Activated T-helper 1 cell treated with anti-CD3 and anti-CD28 coated beads, Interleukin-12 subunit alpha, Interleukin-12 subunit beta, Interleukin-2, Interleukin-4 antibody, amounts not matched to agents 30 ng/mL and 10 ng/mL and 1 ng/mL, durations not matched to agents 14 hours and 24 hours and 36 hours (primary cell): ENCODE measurements at places on chromosomes 5 and 9. TPM values are rescaled to one million over a fixed set of nuclear protein-coding genes. Genes with fewer than 3 reads are reported as not detected.

DNA sequence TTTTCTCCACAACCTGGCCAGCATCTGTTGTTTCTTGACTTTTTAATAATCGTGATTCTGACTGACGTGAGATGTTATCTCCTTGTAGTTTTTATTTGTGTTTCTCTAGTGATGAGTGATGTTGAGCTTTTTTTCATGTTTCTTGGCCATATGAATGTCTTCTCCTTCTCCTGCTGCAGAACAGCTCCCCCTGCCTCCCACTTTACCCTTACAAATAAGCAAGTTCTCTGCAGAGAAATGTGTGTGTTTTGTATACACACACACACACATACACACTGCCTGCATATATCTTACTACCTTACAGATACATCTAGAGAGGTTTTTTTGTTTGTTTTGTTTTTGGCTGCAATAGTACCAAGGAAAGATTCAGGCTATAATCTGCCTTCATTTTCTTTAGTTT, 88.7 kb upstream of the PHF24 start:
- no peak overlapping the region for H3K4me3 ChIP-seq
- H3K4me1 ChIP-seq: no peaks in the 10 kb centered on the region
- no peaks in the 10 kb centered on the region for H3K36me3 ChIP-seq
- H3K27me3 ChIP-seq: peaks cover 4% of the 10 kb centered on the region

DNA sequence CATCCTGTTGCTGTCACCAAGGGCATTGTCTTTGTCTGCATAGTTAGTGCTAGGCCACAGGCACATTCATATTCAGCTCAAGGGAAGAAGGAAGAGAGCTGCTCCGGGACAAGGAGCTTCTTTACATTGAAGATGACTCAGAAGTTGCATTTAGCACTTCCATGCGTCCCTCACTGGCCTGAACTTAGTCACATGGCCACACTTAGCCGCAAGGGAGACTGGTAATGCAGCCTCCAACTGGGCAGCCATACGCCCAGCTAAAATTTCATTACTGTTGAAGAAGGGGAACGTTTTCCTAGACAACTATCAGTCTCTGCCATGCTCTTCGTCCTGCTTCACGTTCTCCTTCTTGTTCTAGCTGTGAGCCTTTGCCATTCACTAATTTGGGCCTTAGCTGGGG, 20.0 kb downstream of the ACTL7B start:
- H3K4me1 ChIP-seq: peaks cover 9% of the 10 kb centered on the region
- H3K36me3 ChIP-seq: no peaks in the 10 kb centered on the region
- H3K27ac ChIP-seq: no peak overlapping the region
- DNase-seq: no peak
- H3K27me3 ChIP-seq: no peaks in the 10 kb centered on the region
- no peak overlapping the region for H3K4me3 ChIP-seq

GRCh38 chr9:136322756-136323330, 4.5 kb upstream of the GPSM1 start:
- DNase-seq: no peak
- no peak overlapping the region for H3K27ac ChIP-seq
- H3K4me3 ChIP-seq: no peak overlapping the region
- H3K27me3 ChIP-seq: peaks cover 7% of the 10 kb centered on the region

SLC25A2 gene
- total RNA-seq: 0.20 and 0.57 TPM in 2 replicates

GRCh38 chr9:137247135-137247915, 3.8 kb upstream of the STPG3 start:
- no peak overlapping the region for H3K27ac ChIP-seq
- no peak for DNase-seq
- H3K4me1 ChIP-seq: peaks cover 20% of the 10 kb centered on the region
- H3K27me3 ChIP-seq: no peaks in the 10 kb centered on the region
- H3K4me3 ChIP-seq: no peak overlapping the region

ADAMTS6 gene
- total RNA-seq: 0.86 and 1.3 TPM in 2 replicates

GRCh38 chr5:165152058-165152457, 1646.6 kb downstream of the MAT2B start:
- H3K36me3 ChIP-seq: no peaks in the 10 kb centered on the region
- no peaks in the 10 kb centered on the region for H3K27me3 ChIP-seq
- no peaks in the 10 kb centered on the region for H3K4me1 ChIP-seq
- no peak for DNase-seq
- H3K27ac ChIP-seq: no peak overlapping the region

GRCh38 chr9:72589667-72590521, 68.5 kb downstream of the TMC1 start:
- H3K4me3 ChIP-seq: peak overlapping the region; percentile 68
- H3K27ac ChIP-seq: peak overlapping the region; percentile 85
- peaks cover 3% of the 10 kb centered on the region for H3K27me3 ChIP-seq

GRCh38 chr9:86614871-86615849, 260.9 kb upstream of the TUT7 start:
- H3K4me3 ChIP-seq: no peak overlapping the region
- H3K27me3 ChIP-seq: no peaks in the 10 kb centered on the region
- H3K36me3 ChIP-seq: no peaks in the 10 kb centered on the region
- H3K4me1 ChIP-seq: no peaks in the 10 kb centered on the region
- H3K27ac ChIP-seq: no peak overlapping the region
- DNase-seq: no peak

GRCh38 chr5:133945568-133945967, 22.9 kb downstream of the C5orf15 start:
- DNase-seq: no peak
- H3K27me3 ChIP-seq: peaks cover 1% of the 10 kb centered on the region
- H3K36me3 ChIP-seq: no peaks in the 10 kb centered on the region
- H3K27ac ChIP-seq: no peak overlapping the region
- H3K4me1 ChIP-seq: peaks cover 6% of the 10 kb centered on the region

PRDM9 gene
- not detected in 2 replicates for total RNA-seq

GRCh38 chr5:80124121-80124918, 89.2 kb downstream of the THBS4 start:
- no peak for DNase-seq
- no peak overlapping the region for H3K27ac ChIP-seq
- peaks cover 8% of the 10 kb centered on the region for H3K36me3 ChIP-seq
- H3K4me3 ChIP-seq: no peak overlapping the region

TAF11L10 gene
- not detected in 2 replicates for total RNA-seq

SLC1A1 gene
- 0.05 TPM in 1 of 2 replicates, not detected in the other for total RNA-seq

GRCh38 chr9:73565833-73566465, 414.3 kb downstream of the ANXA1 start:
- H3K27me3 ChIP-seq: no peaks in the 10 kb centered on the region
- H3K27ac ChIP-seq: no peak overlapping the region
- no peaks in the 10 kb centered on the region for H3K36me3 ChIP-seq
- no peaks in the 10 kb centered on the region for H3K4me1 ChIP-seq
- DNase-seq: no peak

- H3K4me3 ChIP-seq: no peak overlapping the region
- no peak for DNase-seq
- H3K27me3 ChIP-seq: peaks cover 5% of the 10 kb centered on the region
These were observed 138.6 kb downstream of the ARRDC3 start for GRCh38 chr5:91244380-91245073.

DNA sequence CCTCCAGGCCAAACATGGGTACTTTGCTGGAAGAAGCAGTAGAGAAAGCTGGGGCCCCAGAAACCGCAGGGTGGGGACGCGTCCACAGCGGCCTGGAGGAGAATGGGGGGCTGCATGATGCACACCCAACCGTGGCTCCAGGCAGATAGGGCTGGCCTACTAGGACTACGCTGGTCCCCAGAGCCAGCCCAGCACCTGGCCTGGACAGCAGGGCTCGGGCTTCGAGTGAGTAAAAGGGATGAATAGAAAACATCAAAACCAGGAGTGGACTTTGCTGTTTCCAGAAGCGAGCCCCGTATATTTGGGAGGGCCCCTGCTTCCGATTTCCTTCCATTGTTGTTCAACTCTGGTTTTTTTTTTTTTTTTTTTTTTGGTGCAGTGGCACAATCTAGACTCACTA, 30.7 kb downstream of the DBH start:
- no peaks in the 10 kb centered on the region for H3K27me3 ChIP-seq
- H3K27ac ChIP-seq: no peak overlapping the region
- no peak overlapping the region for H3K4me3 ChIP-seq
- no peak for DNase-seq

DNA sequence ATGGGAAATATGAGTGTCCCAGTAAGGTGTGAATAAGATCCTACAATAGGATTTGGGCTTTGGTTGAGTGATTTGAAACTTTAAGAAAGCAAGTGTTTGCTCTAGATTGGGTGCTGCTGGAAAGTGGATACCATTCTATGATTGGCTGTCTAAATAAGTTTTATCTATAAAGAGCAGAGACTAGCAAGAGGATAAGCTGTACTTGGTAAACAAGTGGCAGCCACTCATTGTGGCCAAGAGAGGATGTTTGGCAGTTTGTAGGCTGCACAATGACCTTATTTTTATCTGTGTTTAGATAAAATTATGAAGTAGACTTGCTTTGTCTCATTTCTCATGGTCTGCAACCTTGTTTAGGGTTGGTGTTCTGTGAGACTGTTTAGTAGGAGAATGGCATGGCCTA, 341.6 kb upstream of the PIK3R1 start:
- no peaks in the 10 kb centered on the region for H3K36me3 ChIP-seq
- H3K27ac ChIP-seq: no peak overlapping the region
- no peak overlapping the region for H3K4me3 ChIP-seq
- DNase-seq: no peak
- no peaks in the 10 kb centered on the region for H3K27me3 ChIP-seq
- H3K4me1 ChIP-seq: no peaks in the 10 kb centered on the region

- no peaks in the 10 kb centered on the region for H3K36me3 ChIP-seq
- H3K27ac ChIP-seq: peak within 1 kb of the TSS; percentile 78
- H3K27me3 ChIP-seq: no peaks in the 10 kb centered on the region
- H3K4me3 ChIP-seq: peak within 1 kb of the TSS; percentile 84
These were observed at the start of gene RNF208 for GRCh38 chr9:137222190-137223077. Gene RNF208 (minus strand): TSS chr9:137222240. CDS start chr9:137221212, 1,028 bp downstream.

DNA sequence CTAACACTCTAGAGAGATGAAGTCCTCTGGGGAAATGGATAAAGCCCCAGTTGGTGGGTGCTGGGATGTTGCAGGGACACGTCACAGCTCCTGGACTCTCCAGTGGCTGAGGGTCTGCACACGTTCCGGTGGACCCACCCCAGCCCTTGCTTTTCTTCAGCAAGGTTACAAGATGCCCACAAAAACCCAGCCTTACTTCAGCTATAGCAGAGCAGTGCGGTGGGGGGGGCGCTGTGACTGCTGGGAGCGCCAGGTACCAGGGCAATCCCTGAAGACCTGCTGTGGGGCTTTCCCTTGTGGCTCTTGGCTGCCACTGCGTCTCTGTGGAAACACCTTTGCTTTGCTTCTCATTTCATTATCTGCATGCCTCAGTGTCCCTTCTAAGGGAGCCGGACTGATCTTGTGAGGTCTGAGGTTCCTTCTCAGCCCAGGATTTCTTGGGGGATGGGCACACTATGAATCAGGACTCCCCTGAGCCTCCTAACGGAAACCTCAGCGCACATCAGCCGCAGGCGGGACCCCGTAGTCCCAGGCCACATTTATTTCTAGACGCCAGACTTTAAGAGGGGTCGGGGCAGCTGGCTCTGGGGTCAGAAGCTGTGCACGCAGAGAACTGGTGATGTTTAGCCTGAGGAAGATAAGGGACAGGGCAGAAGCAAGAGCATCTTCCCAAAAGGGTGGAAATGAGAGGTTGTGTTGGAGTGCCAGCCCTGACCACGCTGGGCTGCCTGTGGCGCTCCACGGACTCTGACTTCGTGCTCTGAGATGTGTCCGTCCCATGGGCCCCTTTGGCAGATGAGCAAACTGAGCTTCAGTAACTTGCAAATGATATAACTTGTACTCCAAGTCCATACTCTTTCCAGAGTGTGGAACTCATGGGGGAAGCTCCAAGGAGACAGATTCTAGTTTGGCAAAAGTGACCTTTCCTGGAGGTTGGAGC, 106.8 kb downstream of the WNK2 start:
- H3K27me3 ChIP-seq: no peaks in the 10 kb centered on the region
- no peak overlapping the region for H3K27ac ChIP-seq
- no peak for DNase-seq
- H3K4me3 ChIP-seq: no peak overlapping the region
- no peaks in the 10 kb centered on the region for H3K36me3 ChIP-seq

DNA sequence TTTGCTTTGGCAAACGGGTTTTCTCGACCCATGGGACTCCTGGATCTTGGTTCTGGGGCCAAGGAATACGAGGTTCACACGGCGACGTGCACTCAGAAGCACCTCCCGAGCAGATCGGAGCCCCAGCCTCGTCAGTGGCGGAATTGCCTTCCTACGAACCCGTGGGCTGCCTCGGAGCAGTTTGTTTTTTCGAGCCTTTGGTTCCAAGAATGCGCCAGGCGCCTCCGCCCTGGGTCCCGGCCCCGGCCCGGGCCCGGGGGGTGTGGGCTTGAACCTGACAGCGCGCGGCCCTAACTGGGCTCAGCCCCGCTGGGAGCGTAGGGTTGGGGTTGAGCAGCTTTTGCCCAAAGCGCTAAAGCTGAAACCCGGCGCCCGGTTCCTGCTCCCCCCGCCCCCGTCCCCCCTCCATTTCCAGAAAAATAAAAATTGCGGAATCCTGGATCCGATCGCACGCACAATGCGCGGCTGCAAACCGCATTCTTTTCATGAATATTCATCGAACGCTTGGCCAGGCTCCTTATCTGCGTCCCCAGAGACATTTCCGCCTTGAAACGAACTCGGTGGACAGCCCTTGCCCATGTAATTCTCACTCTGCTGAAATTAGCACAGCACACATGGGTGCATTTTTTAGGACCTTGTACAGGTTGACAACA, 1.0 kb downstream of the BASP1 start:
- no peak for DNase-seq
- no peak overlapping the region for H3K27ac ChIP-seq
- peak overlapping the region; percentile 49 for H3K4me3 ChIP-seq
- peaks cover 8% of the 10 kb centered on the region for H3K4me1 ChIP-seq
- peaks cover 40% of the 10 kb centered on the region for H3K27me3 ChIP-seq
- H3K36me3 ChIP-seq: peaks cover 3% of the 10 kb centered on the region
